ENCODE measurements at places on chromosomes 2 and 18.

GRCh38 chr18:25830787-25831186, 259.6 kb downstream of the SS18 start:
- no peak for DNase-seq

- DNase-seq = no peak
Measured at GRCh38 chr18:23223641-23224040, 88.4 kb downstream of the CABLES1 start.

DNA sequence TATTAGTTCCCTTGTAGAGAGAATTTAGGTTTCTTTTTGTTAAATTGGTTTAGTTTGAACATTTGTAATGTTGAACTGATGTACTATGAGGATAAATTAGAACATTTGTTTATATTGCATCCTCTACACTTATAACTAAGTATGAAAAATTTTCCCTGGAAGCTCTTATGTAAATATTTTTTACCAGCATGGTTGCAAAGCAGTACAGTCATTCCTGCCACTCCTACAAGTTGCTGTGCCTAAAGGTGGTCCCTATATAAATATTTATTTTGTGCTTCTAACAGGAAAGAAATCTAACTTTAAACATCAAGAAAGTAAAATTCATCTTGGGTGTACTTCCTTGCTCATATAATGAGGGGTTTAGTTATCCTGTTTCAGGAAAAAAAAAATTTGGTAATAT, 14.2 kb downstream of the TWSG1 start:
- DNase-seq = no peak

DNA sequence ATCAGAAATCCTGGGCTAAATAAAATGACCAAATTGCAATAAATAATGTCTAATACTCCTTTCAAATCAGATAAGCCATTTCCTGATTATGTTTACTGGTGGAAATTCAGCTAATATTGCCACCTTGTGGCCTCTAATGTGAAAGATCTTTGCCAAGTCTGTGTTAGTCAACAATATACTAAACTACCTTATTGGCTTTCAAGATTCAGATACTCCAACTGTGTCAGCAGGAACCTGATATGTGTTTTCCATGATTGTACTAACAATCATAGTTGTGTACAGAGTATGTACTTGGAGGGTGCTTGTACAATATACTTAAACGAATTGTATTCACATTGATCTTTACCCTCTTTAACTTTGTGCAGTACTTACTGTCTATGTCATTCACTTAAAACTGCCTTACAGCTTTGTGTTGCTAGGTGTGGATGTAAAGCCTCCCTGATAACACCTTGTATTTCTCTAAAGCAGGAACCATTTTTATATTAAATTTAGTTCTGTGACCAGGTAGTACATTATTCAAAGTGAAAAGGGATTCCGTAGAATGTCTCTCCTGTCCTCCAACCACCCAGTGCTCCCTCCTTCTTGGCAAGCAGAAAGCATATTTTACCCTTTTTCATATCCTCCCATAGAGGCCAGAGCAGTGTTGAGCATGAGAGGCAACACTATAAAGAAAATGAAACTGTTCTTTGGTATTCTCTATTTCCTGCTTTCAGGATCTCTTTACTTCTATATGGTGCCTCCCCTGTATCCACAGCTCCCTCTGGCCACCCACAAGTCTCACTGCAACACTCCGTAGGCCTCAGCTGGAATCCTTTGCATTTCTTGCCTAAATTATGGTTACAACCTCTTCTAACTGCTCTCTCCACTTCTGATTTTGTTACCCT, 75.2 kb upstream of the C2orf15 start:
- no peak for DNase-seq

- DNase-seq = no peak
Measured at GRCh38 chr2:205117125-205117524, 565.2 kb upstream of the NRP2 start.

DNA sequence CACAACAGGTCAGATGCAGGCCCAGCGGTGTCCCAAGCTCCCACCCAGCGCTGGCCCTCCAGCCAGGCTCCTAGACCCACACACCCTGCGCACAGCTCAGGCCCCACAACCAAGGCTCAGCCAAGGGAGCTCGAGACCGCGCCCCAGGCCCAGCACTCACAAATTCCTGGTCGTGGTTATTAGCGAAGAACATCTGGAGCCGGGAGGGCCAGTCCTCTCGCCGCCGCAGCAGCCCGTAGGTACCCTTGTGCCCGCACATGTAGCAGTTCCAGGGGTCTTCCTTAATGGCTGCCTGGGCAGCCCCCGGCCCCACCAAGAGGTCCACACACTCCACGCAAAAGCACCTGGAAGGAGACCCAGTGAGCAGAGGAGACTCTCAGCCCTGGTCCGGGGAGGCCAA, 75.6 kb upstream of the POMC start:
- no peak for DNase-seq

DNA sequence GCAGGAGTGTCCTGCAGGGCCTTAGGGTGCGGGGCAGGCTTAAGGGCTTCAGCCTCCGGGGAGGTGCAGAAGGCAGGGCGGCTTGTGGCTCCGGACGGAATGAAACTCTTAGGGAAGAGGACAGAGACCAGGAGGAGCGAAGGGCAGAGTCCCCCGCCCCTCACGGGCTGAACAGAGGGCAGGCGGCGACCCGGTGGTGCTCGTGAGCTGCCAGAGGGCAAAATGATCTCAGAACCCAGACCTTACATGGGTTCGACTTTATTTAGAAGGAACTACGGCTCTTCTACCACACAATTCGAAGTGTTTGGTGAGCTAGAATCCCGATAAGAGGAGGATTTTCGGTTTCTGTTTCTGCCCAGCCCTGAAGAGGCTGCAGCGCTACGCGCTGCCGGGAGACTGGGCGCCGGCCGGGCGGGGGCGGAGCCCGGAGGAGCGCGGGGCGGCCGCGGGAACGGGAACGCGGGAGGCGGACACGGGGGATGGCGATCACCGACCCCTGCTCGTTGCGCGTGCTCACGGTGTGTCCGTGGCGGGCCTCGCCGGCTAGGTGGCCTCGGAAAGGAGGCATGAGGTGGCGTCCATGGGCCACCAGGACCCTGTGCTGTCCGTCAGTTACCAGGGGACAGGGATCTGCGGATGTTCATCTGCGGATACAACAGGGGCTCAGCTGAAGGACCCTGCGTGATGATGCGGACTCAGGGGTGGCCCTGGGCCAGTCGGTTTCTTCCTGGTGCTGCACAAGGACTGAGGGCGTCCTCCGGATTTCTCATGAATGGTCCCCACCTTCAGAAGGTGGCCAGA, 4.2 kb upstream of the SP100 start:
- DNase-seq = no peak

DNA sequence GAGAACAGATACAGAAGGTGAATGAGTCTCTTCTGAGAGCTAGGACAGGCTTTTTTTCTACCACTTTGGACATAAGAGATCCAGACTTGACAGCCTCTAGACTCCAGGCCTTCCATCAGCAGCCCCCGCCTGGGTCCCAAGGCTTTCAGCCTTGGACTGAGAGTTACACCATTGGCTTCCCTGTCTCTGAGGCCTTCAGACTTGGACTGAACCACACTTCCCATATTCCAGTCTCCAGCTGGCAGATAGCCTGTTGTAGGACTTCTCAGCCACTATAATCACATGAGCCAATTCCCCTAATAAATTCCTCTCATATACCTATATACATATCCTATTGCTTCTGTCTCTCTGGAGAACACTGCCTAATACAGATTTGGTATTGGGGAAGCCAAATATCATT, 128.2 kb downstream of the MCFD2 start:
- no peak for DNase-seq

- DNase-seq = no peak
Measured at GRCh38 chr18:31880186-31880898, 62.6 kb downstream of the TRAPPC8 start.

DNA sequence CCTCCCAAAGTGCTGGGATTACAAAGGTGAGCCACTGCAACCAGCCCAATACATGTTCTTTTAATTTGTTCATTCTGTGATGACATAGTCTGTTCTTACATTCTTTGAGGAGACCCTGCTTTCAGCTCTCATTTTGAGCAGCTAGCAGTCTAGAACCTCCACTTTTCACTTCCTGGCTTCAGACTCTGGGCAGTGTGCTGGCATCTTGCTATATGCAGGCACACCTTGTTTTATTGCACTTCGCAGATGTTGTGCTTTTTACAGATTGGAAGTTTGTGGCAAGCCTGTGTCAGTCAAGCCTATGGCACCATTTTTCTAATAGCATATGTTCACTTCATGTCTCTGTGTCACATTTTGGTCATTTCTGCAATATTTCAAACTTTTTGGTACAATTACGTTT, 72.4 kb downstream of the PRKCE start:
- DNase-seq = no peak

- DNase-seq = no peak
Measured at GRCh38 chr18:10895976-10896375, 253.4 kb downstream of the PIEZO2 start.

GRCh38 chr2:145060876-145061275, 541.0 kb upstream of the ZEB2 start:
- no peak for DNase-seq

- no peak for DNase-seq
Measured at GRCh38 chr2:53896864-53897263, 37.1 kb upstream of the GPR75 start.

- no peak for DNase-seq
Measured at GRCh38 chr18:1392865-1393734, 488.4 kb downstream of the ADCYAP1 start.

GRCh38 chr2:145572238-145572637, 1052.3 kb upstream of the ZEB2 start:
- no peak for DNase-seq

GRCh38 chr2:32838949-32839348, 107.8 kb upstream of the LTBP1 start:
- no peak for DNase-seq

- no peak for DNase-seq
Measured at GRCh38 chr2:224121406-224122067, 82.5 kb upstream of the SERPINE2 start.

GRCh38 chr2:3043726-3044125, 333.9 kb downstream of the EIPR1 start:
- no peak for DNase-seq

- no peak for DNase-seq
Measured at GRCh38 chr2:40564184-40564583, 112.3 kb upstream of the SLC8A1 start.

DNA sequence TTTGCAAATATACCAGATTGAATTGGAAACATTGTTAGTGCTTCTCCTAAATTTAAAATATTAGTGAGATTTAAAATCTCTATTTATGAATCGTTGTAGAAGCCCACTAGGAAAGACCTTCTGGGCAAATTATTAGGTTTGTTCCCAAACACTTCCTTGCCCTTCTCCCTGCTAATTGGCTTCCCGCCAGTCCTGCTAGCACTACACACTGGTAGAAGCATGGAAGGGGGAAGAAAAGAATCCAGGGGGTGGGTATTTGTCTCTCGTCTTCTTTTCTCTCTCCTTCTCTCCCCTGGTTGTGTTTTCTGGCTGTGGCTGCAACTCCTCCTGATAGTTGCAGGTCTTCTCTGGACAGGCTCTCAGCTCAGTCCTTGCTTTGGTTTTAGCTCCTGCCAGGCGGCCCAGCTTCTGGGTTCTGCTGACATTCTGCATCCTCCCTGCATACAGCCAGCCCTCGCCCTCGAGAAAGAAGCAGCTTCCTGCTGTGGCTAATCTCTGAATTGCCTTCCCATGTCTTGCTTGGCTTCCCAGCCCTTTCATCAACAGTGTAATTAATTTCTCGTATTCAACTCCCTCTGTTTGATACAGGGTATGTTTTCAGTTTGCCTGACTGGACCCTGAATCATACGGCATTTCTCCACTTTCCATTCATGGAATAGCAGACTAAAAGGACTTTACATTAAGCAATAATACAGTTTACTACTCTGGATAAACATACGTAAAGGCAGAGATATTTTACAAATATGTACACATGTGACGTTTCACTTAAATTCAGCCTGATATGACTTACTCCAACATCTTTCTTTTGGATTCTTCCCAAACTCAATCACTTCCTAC, 6.9 kb upstream of the PARD3B start:
- no peak for DNase-seq

- no peak for DNase-seq
Measured at GRCh38 chr2:12257476-12257875, 459.3 kb upstream of the TRIB2 start.

DNA sequence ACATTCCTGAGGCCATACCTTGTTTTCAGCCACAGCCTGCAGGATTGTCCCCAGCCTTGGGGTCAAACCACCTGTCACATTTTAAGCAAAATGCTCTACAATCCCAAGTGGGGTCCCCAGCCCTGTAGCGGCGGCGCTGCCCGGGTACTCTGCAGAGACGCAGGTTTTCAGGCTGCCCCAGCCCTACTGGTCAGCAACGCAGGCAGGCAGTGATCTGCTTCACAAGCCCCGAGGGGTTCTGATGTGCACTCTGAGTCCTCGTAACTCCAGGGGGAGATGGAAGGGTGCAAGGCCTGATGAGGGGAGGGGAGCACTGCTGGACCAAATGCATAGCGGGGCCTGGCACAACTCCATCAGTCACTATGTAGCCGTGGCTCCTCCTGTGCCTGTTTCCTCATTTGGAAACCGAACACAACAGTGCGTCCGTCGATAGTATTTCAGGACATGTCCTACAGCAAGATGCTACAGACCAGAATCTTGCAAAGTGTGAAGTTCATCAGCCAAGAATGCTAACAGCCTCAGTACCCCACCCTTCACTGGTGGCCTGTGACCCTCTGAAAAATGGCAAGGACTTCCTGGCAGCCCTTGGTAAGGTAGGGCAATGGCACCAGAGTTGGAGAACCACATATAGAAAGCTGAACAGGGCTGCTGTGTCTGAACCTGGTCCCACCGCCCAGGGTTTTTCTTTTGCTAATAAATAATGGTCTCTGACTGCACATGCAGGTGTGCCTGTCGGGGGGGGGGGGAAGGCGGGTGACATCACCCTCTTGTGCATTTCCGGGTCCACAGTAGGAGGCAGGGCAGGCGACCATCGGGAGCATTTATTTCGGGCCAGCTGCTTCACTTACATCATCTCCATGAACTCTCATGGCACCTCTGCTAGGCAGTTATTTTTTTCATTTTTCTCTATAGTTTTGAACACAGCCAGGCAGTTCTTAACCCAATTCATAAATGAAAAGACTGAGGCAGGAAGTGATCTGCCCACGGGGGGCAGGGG, 50.6 kb upstream of the TFCP2L1 start:
- DNase-seq = no peak

GRCh38 chr18:37846996-37847395, 281.4 kb upstream of the CELF4 start:
- no peak for DNase-seq

DNA sequence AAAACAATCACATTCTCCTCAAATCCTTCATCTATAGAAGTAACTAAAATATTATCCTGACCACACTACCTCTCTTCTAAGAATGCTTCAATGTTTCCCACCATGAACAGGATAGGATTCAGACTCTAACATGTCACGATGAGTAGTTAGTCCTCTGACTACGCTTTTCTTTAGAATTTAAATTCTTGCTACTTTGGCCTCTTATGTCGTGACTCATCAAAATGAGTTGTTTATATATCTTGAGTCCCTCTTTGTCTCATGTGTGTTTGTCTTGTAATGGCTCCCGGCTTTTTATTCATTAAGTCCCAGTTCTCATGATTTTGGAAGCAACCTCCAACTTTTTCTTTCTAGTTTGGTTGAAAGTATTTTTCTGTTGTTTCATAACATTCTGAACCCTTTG, 1289.2 kb downstream of the DSC3 start:
- DNase-seq = no peak

- DNase-seq = no peak
Measured at GRCh38 chr18:35564795-35565453, 16.6 kb upstream of the GALNT1 start.

- no peak for DNase-seq
Measured at GRCh38 chr18:13284330-13285027, 65.9 kb downstream of the LDLRAD4 start.
